HEK293T (cell line): ENCODE measurements at places on chromosomes 3 and 15.

GRCh38 chr3:14789640-14790285 is 29.0 kb upstream of the FGD5 start:
- DNase-seq, result no peak

- DNase-seq, result no peak
Measured at GRCh38 chr3:152356870-152357276, 88.1 kb downstream of the MBNL1 start.

GRCh38 chr3:9602620-9603019 is 46.7 kb upstream of the MTMR14 start:
- no peak for DNase-seq

- no peak for DNase-seq
Measured at GRCh38 chr3:72181251-72181650, 396.3 kb upstream of the PROK2 start.

- DNase-seq, result no peak
Measured at GRCh38 chr15:100712226-100712625, 109.8 kb downstream of the ASB7 start.

DNA sequence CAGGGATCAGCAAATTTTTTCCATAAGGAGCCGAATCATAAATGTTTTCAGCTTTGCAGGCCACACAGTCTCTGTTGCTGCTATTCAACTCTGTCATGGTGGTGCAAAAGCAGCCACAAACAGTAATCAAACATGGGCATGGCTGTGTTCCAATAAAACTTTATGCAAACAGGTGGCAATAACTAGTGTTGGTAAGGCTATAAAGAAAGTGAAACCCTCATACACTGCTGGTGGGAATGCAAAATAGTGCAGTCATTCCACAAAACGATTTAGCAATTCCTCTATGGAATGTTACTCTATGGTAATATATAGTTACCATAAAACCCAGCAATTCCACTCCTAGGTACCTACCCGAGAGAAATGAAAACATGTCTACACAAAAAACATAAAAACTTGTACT is 14.0 kb upstream of the MRPS25 start:
- no peak for DNase-seq

DNA sequence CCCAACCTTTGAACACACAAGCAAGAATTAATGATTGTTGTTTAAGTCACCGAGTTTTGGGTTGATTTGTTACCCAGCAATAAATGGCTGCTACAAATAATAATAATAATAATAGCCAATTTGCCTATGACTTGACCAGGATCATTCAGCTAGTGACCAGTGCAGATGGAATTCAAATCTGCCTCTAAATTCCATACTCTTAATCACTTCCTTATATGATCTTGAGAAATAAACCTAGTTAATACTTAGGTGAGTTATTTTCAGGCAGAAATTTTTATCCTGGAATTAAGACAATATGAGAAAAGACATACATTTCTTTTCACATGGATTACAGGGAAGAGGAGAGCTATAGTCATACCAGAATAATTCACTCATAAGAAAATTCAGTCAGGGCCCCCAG is 116.0 kb upstream of the GALNT15 start:
- DNase-seq, result no peak

DNA sequence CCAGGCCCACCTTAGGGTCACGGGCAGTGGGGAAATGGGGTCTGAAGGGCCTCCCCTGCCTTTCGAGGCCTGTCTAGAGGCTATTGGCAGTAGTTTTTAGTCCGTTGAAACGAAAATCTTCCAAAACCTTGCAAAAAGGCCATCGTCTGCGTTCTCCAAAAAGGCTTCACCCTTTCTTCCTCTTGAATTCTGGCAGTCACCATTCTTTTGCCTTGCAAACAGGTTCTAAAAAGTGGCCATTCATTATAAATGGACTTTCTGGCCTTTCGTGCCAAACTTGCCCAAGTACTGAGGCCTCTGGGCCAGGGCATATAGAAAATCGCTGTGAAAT is 367 bp upstream of the TARS3 start:
- no peak for DNase-seq

GRCh38 chr15:35305946-35306345 is 220.9 kb upstream of the NANOGP8 start:
- DNase-seq, result no peak

DNA sequence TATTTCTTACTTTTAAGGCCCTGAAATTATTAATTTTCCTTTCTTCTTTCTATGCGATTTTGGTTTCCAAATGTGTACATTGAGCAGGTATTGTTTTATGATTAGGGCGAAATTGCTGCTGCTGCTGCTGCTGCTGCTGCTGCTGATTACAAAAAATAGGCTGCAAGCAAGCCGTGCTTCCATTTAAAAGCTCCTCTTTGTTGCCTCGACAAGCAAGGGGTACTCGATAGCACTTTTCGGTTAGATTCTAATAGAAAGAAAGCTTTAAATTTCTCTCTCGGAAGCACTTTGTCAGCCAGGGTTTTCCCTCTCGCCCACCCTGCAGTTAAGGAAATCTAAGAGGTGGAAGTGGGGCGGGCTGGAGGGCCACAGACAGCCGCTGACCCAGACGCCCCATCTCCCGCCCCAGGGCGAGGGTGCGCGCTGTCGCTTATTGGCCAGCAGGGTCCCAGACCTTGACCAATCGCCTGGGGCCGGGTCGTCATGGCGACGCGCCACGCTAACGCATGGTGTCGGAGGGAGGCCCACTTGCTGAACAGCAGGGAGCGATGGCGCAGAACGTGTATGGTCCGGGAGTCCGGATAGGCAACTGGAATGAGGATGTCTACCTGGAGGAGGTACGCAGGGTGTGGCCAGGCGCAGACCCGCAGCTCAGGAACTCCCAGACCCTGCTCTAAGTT is at the start of gene CFAP161:
Gene CFAP161, plus strand, starts transcription at position 489 of the 680 bp plus-strand sequence. Its CDS starts 60 bp downstream, at position 549.
- DNase-seq, result peak; percentile 81

GRCh38 chr15:81002009-81002330 is 1.2 kb downstream of the TLNRD1 start:
- DNase-seq, result no peak

DNA sequence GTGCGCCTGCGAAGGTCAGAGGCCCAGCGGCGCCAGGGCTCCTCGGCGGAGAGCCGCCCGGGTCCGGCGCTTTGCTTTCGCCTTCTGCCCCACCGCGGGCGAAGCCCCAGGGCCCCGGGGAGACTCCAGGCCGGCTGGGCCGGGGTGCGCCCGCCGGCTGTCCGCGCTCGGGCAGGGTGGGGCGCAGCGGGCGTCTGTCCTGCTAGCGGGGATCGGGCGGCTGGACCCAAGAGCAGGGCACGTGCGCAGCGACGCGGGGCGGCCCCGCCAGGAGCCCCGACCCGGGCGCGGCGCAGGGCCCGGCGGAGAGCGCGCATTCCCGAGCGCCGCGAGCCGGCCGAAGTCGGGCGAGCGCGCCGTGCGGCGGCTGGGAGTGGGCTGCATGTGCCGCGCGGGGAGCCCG is 569 bp upstream of the ALDH1A3 start:
- peak; percentile 55 for DNase-seq
